Stimulated activated CD8-positive, alpha-beta memory T cell treated with anti-CD3 and anti-CD28 coated beads, Interleukin-7, amount 100 ng/mL, for 1 hour (primary cell): ENCODE measurements at places on chromosomes 7 and 10.

DNA sequence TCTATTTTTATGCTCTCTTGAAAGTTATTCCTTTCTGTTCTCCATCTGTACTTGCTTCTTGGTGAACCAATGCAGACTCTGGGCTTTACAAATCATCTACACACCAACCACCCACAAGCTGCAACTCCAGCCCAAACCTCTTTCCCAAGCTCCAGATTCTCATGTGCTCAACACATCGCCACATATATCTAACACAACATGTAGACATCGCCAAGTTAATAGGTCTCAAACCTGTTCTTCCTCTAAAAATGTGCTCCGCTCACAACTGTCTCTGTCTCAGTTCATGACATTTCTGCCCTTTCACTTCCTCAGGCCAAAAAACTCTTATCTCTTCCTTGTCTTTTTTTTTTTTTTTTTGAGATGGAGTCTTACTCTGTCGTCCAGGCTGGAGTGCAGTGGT, 95.7 kb upstream of the EEPD1 start:
- no peak for DNase-seq

GRCh38 chr7:108613147-108613948, 43.7 kb downstream of the DNAJB9 start:
- DNase-seq = no peak

GRCh38 chr10:5413012-5413938, 918 bp downstream of the NET1 start:
- no peak for DNase-seq

DNA sequence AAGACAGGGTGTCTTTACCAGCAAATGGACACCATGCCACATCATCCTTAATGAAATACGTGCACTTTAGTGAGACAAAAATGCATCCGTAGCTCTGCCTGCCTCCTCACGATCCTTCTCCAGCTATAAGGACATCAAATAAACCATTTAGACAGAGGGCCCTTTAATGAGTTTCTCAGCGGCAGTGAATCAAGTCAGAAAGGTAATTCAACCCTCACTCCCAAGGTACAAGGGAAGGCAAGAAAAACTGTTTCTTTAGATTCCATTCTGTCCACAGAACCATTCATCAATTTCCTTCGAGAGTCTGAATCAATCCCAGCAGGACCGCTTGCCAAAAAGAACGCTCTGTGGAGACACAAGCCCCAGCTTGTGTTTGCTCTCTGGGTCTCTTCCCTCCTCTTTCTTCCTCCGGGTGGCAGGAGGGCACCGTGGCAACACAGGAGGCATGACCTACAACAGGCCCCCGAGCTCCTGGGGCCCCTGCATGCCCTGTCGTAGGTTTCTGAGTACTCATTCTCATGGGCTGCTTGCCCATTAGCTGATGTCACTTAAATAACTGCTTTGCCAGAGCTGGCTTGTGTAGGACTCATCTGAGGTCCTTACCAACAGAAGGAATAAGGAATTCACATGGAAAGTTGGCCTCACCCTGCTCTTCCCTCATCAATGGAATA, 297.8 kb upstream of the PRKCQ start:
- DNase-seq = no peak

DNA sequence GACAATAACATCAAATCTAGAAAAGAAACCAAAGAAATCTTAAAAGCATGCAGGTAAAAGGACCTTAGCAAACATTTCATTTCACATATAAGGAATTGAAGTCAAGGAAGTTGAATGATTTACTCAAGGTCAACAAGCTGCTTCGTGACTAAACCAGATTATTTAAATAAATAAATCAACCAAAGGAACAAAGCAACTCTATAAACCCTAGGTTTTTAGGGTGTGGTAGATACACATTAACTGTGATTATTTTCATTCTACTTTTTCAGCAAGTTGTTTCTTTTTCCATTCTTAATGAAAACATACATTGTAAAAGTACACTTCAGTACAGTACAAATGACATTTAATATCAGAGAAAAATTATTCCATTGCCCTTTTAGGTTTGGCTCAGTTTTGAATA, 382.0 kb upstream of the STEAP1 start:
- DNase-seq = no peak

- no peak for DNase-seq
Measured at GRCh38 chr7:114229246-114229645, 185.4 kb upstream of the FOXP2 start.

GRCh38 chr10:62414359-62414758, 40.2 kb downstream of the ZNF365 start:
- no peak for DNase-seq

DNA sequence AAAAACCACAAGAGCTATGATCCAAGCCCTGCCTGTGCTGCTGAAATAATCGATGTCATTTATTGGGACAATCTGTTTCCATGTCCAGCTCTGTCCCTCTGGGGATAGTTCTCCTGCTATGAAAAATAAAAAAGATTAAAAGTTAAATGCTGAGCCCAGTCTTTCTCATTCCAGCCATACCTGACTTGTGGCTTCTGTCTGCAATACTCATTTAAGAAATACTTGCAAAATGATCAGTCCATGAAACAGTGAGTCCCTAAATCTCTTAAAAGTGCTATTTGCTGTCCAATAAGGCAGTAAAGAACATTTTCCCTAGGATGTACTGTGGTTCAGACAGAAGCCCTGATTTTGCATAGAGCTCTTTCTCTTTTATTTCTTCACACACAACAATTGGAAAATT, 91.7 kb downstream of the SLC16A9 start:
- DNase-seq = no peak

GRCh38 chr7:146172112-146172511, 55.5 kb downstream of the CNTNAP2 start:
- DNase-seq = no peak
